ENCODE measurements at places on chromosomes 1 and 21. TPM values are rescaled to one million over a fixed set of nuclear protein-coding genes. Genes with fewer than 3 reads are reported as not detected.

DNA sequence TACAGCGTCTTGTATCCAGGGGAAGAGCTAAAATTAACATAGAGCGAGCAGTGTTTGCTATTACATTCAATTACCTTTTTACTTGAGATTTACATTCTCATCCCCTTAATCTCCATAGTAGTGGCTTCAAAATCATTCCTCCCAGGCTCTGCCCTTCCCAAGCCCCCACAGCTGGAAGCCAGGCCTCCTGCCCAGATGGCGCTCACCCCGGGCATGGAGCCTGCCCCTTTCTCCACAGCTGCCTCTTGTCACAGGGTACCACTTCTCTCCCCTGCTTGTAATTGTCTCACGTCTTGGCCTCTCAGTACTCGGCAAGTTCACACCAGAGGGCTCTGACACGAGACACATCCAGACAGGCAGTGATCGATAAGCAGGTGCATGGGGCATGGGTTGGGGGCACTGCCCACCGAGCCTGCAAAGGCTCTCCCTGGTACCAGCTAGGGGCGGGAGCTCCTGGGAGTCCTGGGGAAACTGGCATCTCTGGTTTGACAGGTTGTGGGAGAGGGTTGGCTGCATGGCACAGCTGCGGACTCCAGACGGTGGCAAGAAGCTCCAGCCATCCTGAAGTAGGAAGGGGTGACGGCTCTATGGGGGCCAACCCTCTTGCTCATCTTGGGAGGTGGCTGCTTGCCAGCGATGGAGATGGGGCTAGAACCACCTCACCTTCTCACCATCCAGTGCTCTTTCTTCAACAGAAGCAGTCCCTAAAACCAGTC, 20.1 kb downstream of the CASZ1 start:
- no peak for DNase-seq

- DNase-seq, result no peak
Observed at GRCh38 chr1:64828829-64829228, 84.0 kb downstream of the RAVER2 start.

The RGSL1 gene
- not detected for total RNA-seq

The KCNE1 gene
- total RNA-seq, result not detected

DNA sequence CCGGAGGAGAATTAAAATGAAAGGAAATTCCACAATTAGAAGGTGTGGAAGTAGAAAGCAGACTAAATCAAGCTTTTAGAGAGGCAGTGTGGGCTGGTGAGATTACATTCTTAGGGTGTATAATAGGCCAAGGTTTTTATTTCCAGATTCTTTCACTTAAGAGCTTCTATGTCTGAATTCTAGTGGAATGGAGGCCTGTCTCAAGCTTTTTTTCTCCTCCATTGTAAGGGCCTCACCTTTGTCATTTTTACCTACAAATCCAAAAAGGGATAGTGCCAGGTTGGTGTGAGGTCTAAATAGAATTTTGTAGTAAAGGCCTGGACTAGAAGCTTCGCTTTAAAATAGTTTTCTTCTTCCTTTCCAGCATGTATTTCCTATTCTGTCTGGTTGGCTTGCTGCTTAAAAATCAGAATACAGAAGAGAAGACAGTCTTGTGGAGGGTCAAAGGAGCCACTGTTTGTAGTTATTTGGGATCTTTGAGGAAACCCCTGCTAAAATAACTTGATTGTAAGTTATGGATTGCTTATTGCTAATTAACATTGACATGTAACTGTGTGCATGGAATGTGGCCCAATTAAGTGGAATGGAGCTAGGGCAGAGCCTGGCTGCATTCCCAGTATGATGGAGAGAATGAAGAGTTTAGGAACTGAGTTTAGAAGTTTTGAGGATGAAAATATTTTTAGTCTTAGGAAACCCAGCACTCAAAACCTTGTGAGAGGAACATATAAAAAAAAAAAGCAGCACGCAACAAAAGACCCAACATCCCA, 162.5 kb upstream of the B3GALT2 start:
- DNase-seq, result no peak

DNA sequence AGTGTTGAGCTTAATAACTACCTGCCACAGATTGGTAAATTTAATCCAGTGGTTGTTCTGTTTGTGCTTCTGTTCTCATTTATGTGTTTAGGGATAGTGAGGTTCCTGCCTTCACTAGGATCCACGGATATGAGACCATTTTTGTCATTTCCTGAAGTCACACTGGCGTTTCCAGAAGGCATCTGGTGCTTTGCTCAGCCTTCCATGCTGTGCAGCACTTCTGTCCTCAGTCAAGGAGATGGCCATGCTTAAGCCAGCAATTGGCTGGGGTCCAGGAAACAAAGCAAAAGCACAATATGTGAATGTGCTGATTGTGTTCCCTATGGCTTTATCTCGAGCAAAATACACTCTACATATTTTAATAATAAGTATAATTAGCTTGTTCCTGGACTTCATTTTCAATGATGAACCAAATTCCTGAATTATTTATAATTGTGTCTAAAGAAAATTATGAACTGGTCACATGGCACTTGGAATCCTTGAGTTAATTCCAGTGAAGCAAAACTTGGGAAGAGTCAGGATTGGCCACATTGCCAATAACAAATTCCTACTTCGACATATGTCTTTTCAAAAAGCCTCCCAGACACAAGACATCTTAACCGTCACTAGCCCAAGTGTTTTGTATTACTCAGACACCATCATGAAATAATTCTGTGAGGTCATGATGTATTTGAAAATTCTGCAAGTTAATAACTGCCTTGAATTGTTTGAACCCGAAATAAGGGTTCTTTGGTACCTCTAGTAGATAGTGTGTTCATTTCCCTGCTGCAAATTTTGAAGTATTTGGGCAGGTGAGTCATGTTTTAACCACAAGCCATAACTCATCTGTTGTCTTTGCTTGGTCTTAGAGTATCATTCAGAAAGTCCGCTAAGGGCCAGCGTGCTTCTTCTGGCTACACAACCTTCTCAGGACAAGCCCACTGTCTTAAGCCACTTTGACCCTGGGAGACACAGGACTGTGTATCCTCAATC, 412.4 kb downstream of the DISC1 start:
- DNase-seq, result peak; percentile 40

Measured in LHCN-M2 (cell line).